BE2C (cell line): ENCODE measurements at places on chromosomes 12 and 14.
A peak's percentile ranks its signal among the peaks of the same experiment; 100 is the strongest.

DNA sequence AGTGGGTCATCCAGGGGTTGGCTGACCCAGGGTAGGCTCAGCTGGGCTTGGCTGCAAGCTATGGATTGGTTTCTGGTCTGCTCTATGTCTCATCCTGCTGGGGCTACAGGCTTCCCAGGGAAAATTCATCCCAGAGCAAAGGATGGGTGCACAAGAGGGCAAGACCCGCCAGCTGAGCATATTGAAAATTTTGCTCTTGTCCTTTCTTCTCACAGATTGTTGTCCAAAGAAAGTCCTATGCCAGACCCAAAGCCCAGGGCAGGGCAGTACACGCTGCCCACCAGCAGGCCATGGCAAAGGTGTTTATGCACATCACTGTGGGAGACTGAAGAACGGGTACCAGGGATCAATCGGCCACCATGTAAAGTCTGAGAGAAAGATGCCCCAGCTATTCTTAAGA, 95.3 kb upstream of the PARP11 start:
- no peak for DNase-seq

GRCh38 chr12:49055978-49056754, 4.4 kb downstream of the KMT2D start:
- peak; percentile 62 for DNase-seq

DNA sequence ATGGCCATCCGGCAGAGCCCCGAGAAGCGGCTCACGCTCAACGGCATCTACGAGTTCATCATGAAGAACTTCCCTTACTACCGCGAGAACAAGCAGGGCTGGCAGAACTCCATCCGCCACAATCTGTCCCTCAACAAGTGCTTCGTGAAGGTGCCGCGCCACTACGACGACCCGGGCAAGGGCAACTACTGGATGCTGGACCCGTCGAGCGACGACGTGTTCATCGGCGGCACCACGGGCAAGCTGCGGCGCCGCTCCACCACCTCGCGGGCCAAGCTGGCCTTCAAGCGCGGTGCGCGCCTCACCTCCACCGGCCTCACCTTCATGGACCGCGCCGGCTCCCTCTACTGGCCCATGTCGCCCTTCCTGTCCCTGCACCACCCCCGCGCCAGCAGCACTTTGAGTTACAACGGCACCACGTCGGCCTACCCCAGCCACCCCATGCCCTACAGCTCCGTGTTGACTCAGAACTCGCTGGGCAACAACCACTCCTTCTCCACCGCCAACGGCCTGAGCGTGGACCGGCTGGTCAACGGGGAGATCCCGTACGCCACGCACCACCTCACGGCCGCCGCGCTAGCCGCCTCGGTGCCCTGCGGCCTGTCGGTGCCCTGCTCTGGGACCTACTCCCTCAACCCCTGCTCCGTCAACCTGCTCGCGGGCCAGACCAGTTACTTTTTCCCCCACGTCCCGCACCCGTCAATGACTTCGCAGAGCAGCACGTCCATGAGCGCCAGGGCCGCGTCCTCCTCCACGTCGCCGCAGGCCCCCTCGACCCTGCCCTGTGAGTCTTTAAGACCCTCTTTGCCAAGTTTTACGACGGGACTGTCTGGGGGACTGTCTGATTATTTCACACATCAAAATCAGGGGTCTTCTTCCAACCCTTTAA, 1.5 kb downstream of the FOXG1 start:
- DNase-seq: no peak

DNA sequence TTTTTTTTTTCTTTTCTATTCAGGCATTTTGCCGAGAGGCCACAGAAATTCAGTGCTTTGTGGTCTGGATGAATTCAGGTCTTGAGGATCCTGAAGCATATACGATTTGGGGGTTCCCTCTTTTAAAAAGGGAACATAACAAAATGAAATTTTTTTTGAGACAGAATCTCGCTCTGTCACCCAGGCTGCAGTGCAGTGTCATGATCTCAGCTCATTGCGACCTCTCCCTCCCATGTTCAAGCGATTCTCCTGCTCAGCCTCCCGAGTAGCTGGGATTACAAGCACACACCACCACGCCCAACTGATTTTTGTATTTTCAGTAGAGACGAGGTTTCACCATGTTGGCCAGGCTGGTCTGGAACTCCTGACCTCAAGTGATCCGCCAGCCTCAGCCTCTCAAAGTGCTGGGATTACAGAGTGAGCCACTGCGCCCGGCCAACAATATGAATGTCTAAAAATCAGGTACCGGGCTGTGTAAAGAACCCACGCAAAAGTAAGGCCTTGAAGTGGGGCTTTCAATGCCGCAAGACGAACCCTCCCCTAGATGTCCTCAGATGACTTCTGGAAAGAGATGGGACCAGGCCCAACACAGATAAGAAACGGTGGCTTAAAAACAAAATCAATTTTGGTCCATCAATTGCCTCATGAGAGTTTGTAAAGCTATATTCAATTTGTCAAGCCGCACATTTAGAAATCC, 30.0 kb downstream of the TESC start:
- no peak for DNase-seq

DNA sequence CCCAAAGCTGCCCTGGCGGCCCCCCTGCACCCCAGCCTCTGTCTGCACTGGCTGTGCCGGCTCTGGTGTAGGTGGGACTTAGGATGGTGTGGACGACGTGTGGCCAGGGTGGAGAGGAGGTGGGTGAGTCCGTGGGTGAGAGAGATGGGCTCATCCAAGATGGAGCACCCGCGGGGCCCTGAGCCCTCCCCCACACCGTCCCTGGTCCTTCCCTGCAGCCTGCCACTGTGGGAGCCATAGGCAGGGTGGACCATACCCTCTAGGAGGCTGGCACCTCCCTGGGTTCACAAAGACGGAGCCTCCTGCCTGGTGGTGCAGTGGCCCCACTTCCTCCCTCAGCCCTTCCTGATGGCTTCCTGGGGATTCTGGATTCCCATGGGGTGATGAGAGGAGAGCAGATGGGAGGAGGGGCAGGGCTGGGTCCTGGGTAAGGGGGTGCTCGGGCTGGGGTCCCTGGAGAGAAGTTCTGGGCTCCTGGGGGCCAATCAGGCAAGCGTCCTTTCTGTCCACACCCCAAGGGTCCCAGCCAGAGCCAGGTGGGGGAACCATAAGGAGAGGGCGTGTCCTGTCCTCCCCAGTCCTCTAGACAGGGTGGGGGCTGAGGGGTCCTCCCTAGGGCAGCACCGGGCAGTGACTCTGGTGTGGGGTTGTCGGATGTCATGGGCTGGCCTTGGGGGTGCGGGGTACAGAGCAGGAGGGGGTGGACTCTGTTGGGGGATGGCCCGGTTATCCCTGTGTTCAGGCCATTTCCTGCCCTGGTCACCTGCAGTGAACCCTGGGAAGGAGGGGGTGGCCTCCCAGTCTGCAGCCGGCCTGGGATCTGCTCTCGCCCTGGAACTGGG, 384.8 kb downstream of the TMEM121 start:
- no peak for DNase-seq

DNA sequence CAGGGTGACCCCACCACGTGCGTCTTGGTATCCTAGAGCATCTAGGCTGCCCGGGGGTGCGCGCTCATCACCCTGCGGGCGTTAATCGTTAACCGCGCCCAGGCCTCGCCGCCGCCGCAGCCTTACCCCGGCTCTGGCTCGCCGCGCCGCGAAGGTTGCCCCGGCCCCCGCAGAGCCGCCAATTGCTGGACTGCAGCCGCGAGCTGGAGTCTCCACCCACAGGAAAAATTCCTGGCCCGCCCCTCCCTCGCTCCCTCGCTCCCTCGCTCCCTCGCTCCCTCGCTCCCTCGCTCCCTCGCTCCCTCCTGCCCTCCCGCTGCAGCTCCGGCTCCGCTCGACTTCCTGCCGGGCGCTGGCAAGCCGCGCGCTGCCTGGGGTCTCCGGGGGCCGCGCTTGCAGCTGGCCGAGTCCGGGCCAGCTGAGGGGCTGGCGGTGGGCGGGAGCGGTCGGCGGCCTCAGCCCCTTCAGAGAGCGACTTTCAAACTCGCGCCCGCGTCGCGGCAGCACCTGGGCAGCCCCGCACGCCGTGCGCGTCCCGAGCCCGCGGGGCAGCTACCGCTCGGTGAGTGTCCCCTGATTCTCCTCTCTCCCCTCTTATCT, at the start of gene PLEKHG3:
PLEKHG3 (plus strand) TSS at position 282 of the 600 bp plus-strand sequence. CDS start 23,208 bp downstream, outside the sequence.
- peak; percentile 93 for DNase-seq

GRCh38 chr12:74021937-74022336, 515.7 kb upstream of the ATXN7L3B start:
- DNase-seq: peak; percentile 65

DNA sequence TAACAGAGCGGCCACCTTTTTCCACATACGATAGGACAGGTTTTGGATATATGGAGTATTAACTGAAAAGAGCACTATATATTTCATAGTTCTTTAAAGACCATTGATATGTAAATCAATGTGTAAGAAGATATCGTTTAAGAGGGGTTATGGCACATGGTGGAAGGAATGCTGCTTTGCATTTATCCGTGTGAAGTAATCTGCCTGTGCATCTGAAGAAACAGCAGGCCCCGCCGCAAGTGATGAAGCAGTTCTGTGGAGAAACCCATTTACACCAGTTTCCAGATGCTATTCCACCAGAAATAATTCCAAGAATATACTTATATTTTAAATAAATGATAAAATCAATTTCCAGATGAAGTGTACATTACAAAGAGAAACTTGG, 72.4 kb downstream of the BICD1 start:
- DNase-seq: no peak

GRCh38 chr14:80621701-80622100, 319.8 kb downstream of the CEP128 start:
- no peak for DNase-seq

- DNase-seq: peak; percentile 87
Measured at GRCh38 chr12:123457980-123458779, at the start of gene SNRNP35. Gene SNRNP35, plus strand, starts transcription at chr12:123458139. Its CDS starts 7,402 bp downstream, at chr12:123465541.

- DNase-seq: no peak
Measured at GRCh38 chr12:94500831-94501567, 41.3 kb upstream of the CEP83 start.

DNA sequence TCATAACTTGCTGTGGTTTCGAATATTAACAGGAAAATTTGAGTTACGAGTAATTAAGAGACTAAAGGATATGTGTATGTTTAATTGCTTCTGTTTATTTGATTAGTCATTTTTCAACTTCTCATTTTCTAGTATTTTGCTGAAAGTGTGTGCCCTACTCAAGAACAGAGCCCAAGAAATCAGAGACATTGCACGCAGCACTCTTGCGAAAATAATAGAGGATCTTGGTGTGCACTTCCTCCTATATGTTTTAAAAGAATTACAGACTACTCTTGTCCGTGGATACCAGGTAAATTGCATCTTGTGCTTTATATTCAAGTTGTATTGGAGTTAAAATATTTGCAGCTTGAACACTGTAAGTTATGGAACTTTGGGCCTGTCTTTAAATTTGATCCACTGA, 50.8 kb downstream of the ARL1 start:
- no peak for DNase-seq

- no peak for DNase-seq
Measured at GRCh38 chr14:102898298-102898697, 24.2 kb upstream of the AMN start.

- no peak for DNase-seq
Measured at GRCh38 chr12:106429043-106429552, 71.5 kb downstream of the POLR3B start.

GRCh38 chr12:132807295-132808092, 21.2 kb downstream of the GOLGA3 start:
- no peak for DNase-seq

DNA sequence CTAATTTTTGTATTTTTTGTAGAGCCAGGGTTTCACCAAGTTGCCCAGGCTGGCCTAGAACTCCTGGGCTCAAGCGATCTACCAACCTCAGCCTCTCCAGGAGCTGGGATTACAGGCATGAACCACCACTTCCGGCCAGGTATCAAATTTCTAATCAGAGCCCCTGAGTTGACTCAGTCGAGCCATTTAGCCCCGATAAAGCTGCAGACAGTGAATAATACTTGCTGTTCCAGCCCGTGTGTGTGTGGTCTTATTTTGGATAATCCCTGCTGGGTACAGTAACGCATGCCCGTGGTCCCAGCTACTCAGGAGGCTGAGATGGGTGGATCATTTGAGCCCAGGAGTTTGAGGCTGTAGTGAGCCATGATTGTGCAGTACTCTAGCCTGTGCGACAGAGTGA, 57.0 kb downstream of the TEAD4 start:
- no peak for DNase-seq

DNA sequence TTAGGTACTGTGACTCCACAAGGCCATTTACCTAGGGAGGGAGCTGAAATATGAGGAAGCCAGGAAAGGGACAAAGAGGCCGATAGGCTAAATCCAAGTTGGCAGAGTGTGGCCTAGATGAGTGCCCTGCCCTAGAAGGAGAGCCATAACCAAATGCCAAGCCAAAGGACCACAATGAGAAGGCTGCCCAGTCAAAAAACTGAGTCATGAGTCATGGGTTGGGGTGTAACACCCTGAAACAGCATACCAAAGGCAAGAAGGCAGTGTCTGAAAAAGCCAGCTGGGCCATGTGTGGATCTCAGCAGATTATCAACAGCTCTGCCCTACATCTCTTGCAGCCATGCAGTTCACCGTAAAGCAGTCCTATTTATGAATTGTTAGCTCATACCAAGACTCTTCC, 171.7 kb downstream of the PHLDA1 start:
- no peak for DNase-seq

- DNase-seq: no peak
Measured at GRCh38 chr12:117352206-117352605, 9.2 kb downstream of the NOS1 start.

DNA sequence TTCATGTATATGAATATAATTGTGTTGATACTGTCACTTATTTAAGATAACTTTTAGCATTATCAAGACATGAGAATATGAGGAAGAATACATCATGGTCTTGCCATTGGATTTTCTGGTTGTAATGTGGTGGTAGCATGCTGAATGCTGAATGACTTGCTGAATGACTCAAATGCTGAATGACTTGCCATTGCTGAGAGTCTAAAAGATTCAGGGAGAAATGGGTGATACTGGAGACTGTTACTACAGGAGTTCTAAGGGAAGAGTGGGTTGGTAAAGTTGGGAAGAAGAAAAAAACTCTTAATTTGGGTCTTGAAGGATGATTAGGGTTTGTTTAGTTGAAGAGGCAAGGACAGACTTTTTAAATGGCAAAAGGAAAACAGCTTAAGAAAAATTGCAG, 72.1 kb upstream of the MANSC4 start:
- no peak for DNase-seq

- DNase-seq: no peak
Measured at GRCh38 chr14:23154964-23155587, 28.4 kb downstream of the SLC7A8 start.

DNA sequence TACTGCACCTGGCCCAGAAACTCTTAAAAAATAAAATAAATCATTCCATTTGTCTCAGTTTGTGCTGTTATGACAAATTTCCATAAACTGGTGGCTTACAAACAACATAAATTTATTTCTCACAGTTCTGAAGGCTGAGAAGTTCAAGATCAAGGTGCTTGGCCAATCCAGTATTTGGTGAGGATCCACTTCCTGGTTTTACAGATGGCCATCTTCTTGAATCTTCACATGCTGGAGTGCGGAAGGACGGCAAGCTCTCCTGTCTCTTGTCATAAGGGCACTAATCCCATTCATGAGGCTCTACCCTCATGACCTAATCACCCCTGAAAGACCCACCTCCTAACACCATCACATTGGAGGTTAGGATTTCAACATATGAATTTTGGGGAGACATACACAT, 29.9 kb upstream of the MYBPC1 start:
- DNase-seq: no peak

- DNase-seq: no peak
Measured at GRCh38 chr14:22106700-22107697, 433.4 kb upstream of the OR4E1 start.

- DNase-seq: no peak
Measured at GRCh38 chr14:96632363-96632758, 130.2 kb downstream of the PAPOLA start.

- no peak for DNase-seq
Measured at GRCh38 chr14:105854600-105855245, 328.3 kb downstream of the TMEM121 start.

GRCh38 chr12:1640328-1641234, 11.6 kb downstream of the WNT5B start:
- no peak for DNase-seq
